MCF 10A (cell line): ENCODE measurements at places on chromosomes 3 and 15. TPM values are rescaled to one million over a fixed set of nuclear protein-coding genes. Genes with fewer than 3 reads are reported as not detected.

The ZIC1 gene
- not detected in 2 replicates for total RNA-seq

The CD80 gene
- total RNA-seq: not detected in 2 replicates

The MED12L gene
- total RNA-seq: 0.47 and 1.3 TPM in 2 replicates

The CNTN4 gene
- total RNA-seq: 0.12 and 2.7 TPM in 2 replicates

The GRK7 gene
- not detected in 2 replicates for total RNA-seq

The ZPLD1 gene
- total RNA-seq: 0.12 and 0.22 TPM in 2 replicates

The CHRFAM7A gene
- 1.9 TPM in 1 of 2 replicates, not detected in the other for total RNA-seq

The ATP13A5 gene
- total RNA-seq: not detected in 2 replicates

The SLCO3A1 gene
- total RNA-seq: 10.1 and 11.9 TPM in 2 replicates

The HAPLN3 gene
- 4.1 and 5.0 TPM in 2 replicates for total RNA-seq

The DLG1 gene
- 121 and 129 TPM in 2 replicates for total RNA-seq

The ERICH6 gene
- not detected in 2 replicates for total RNA-seq

The PDCD10 gene
- total RNA-seq: 62.9 and 63.3 TPM in 2 replicates

The PLD1 gene
- 8.0 and 14.8 TPM in 2 replicates for total RNA-seq

The ARF4 gene
- total RNA-seq: 275 and 396 TPM in 2 replicates

The EIF4E3 gene
- 4.3 and 7.6 TPM in 2 replicates for total RNA-seq

The MYZAP gene
- 0.96 and 1.3 TPM in 2 replicates for total RNA-seq

The ABHD17C gene
- total RNA-seq: 10.1 and 11.9 TPM in 2 replicates

The CRYBG3 gene
- 7.2 and 10.7 TPM in 2 replicates for total RNA-seq

The TRPM1 gene
- total RNA-seq: not detected in 2 replicates

The CA12 gene
- 19.6 and 20.3 TPM in 2 replicates for total RNA-seq

The WDR82 gene
- 60.7 and 62.5 TPM in 2 replicates for total RNA-seq

The GNAT1 gene
- total RNA-seq: 0.49 TPM in 1 of 2 replicates, not detected in the other

The AMOTL2 gene
- 92.6 and 137 TPM in 2 replicates for total RNA-seq

The LRRN1 gene
- 1.2 TPM in 2 replicates for total RNA-seq

The ACP3 gene
- not detected in 2 replicates for total RNA-seq

The CILP gene
- not detected in 2 replicates for total RNA-seq

The GHSR gene
- total RNA-seq: not detected in 2 replicates

The PIF1 gene
- 8.1 and 13.4 TPM in 2 replicates for total RNA-seq

The NANOGP8 gene
- total RNA-seq: 0.75 TPM in 1 of 2 replicates, not detected in the other

The GOLGA6D gene
- total RNA-seq: not detected in 2 replicates

The PCOLCE2 gene
- total RNA-seq: 3.2 and 3.4 TPM in 2 replicates

The MNS1 gene
- 1.5 TPM in 2 replicates for total RNA-seq

The DUOXA1 gene
- 1.3 and 3.0 TPM in 2 replicates for total RNA-seq

The DMXL2 gene
- total RNA-seq: 13.6 and 21.6 TPM in 2 replicates

The MELTF gene
- 9.1 and 20.6 TPM in 2 replicates for total RNA-seq

The CD86 gene
- total RNA-seq: not detected in 2 replicates
